Activated naive CD8-positive, alpha-beta T cell treated with anti-CD3 and anti-CD28 coated beads, Interleukin-2, amount 10 ng/mL, durations not matched to agents 7 days and 5 days (primary cell): ENCODE measurements at places on chromosomes 1 and 21. TPM values are rescaled to one million over a fixed set of nuclear protein-coding genes. Genes with fewer than 3 reads are reported as not detected.

Gene FCRL2
- not detected for total RNA-seq

Gene LORICRIN
- total RNA-seq = not detected

DNA sequence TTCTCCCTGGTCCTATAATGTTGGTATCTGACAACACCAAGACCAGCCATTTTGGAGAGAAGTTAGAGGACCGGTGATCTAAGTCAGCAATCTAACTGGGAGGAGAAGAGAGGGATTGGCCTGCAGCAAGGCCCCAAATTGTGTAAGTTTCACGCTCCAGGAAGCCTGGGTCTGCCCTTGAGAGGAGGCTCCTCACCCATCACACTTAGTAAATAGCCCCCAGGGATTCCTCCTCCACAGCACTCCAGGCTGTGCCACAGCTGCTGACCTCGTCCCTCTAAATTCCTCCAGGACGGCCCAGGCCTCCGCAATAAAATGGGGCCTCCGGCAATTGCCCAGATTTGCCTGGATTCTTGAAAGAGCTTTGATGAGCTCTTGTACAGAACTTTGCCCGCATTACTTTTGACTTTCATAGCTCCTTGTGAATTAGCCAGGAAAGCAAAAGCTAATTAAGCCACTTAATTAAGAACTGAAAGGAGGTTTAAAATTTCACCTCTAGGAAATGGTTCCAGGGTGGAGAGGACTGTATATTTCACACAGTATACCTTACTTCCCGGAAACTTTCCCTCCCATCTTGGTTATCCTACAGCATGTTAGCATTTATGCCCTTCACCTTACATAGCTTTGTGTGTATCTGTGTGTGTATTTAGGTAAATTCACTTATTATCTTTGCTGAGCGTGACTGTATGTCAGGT is 90.5 kb downstream of the LAMC2 start:
- no peak overlapping the region for H3K27ac ChIP-seq
- no peak overlapping the region for H3K4me3 ChIP-seq
- no peaks in the 10 kb centered on the region for H3K36me3 ChIP-seq
- peaks cover 3% of the 10 kb centered on the region for H3K4me1 ChIP-seq
- no peak for DNase-seq

DNA sequence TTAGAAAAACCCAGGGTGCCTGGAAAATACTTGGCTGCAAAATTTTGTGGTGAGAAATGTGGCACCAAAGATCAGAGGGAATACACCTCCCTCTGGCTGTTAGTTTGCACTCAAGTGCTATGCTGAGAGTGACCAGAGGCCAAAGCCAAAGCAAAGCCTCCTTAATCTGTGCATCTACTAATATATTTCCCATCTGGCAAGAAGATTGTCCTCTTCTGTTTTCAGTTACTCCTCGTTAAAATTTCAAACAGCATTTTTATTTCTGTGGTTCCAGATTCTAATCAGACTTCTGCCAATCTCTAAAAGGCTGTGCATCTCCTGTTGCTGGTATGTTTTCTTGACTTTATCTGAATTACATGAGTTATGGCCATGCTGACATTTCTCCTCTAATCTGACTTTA is 327.4 kb downstream of the TBX15 start:
- no peaks in the 10 kb centered on the region for H3K27me3 ChIP-seq
- DNase-seq = no peak
- H3K4me1 ChIP-seq = no peaks in the 10 kb centered on the region
- H3K4me3 ChIP-seq = no peak overlapping the region
- no peak overlapping the region for H3K27ac ChIP-seq
- no peaks in the 10 kb centered on the region for H3K36me3 ChIP-seq

DNA sequence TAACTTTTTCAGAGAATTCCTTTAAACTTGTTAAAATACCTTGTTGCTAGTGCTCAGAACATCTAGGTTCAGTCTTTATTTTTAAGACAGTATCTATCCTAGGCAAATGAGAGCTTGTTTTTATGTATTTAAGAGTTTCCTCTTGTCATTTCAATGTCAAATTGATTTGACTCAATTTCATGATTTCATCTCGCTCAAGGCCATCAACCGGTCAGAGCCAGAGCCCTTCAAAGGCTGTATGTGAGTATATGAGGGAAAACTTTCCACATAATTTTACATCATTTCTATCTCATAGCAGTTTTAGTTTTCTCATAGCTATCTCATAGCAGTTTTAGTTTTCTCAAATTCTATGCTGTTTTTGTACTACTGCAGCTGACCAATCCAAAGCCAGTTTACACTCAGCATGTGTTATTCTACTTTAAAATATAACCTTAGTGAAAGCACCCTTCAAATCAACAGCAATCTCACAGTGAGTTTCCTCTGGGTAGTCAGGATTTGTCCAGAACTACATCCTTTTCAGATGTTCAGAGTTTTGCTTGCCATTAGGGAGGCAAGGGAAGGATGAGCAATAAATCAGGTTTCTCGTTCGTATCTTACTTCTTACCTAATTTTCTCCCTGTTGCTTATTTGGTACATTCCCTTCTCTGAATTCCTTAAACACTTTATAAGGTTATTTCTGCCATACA is 12.7 kb downstream of the HNRNPU start:
- peaks cover 49% of the 10 kb centered on the region for H3K4me1 ChIP-seq
- DNase-seq = no peak
- H3K4me3 ChIP-seq = no peak overlapping the region
- peak overlapping the region; percentile 71 for H3K27ac ChIP-seq
- peaks cover 58% of the 10 kb centered on the region for H3K36me3 ChIP-seq
- no peaks in the 10 kb centered on the region for H3K27me3 ChIP-seq

GRCh38 chr1:235908742-235909520 is 42.2 kb upstream of the LYST start:
- DNase-seq = no peak
- peak overlapping the region; percentile 9 for H3K27ac ChIP-seq
- H3K4me3 ChIP-seq = no peak overlapping the region
- no peaks in the 10 kb centered on the region for H3K36me3 ChIP-seq
- H3K4me1 ChIP-seq = peaks cover 12% of the 10 kb centered on the region

DNA sequence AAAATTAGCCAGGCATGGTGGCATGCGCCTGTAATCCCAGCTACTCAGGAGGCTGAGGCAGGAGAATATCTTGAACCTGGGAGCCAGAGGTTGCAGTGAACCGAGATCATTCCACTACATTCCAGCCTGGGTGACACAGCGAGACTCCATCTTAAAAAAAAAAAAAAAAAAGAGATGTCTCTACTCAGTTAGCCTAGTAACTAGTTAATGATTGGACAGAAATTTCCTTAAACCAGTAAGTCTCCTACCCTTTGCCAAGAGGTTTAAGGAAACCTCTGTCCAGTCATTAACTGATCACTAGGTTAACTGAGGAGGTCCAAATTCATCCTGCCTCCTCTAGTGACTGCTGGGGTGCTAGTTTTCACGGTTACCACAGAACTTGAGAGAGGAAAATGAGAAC is 143.9 kb upstream of the UBE2U start:
- peaks cover 2% of the 10 kb centered on the region for H3K4me1 ChIP-seq
- H3K27me3 ChIP-seq = peaks cover 6% of the 10 kb centered on the region
- H3K4me3 ChIP-seq = no peak overlapping the region
- DNase-seq = no peak
- no peak overlapping the region for H3K27ac ChIP-seq

DNA sequence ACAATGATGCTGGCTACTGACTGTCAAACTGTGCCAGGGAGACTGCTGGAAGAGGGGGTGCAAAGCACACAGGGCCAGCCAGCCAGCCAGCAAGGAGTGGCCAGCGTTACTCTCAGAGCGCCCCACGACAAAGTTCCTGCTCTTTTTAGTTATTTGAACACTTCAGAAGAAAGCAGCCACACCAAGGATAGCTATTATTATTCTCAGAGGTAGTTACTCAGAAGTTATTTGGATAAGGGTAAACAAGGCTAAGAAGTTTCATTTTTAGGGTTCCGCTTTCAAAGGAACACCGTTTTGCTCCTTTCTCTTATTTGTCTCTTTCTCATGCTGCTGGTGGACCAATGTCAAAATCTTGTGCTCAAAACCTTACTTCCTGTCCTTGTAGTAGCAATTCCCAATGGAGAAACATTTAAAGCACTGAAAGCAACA is 59.9 kb downstream of the VANGL2 start:
- no peaks in the 10 kb centered on the region for H3K27me3 ChIP-seq
- peak overlapping the region; percentile 66 for H3K4me3 ChIP-seq
- peak overlapping the region; percentile 87 for H3K27ac ChIP-seq
- DNase-seq = no peak
- peaks cover 2% of the 10 kb centered on the region for H3K36me3 ChIP-seq
- peaks cover 38% of the 10 kb centered on the region for H3K4me1 ChIP-seq

DNA sequence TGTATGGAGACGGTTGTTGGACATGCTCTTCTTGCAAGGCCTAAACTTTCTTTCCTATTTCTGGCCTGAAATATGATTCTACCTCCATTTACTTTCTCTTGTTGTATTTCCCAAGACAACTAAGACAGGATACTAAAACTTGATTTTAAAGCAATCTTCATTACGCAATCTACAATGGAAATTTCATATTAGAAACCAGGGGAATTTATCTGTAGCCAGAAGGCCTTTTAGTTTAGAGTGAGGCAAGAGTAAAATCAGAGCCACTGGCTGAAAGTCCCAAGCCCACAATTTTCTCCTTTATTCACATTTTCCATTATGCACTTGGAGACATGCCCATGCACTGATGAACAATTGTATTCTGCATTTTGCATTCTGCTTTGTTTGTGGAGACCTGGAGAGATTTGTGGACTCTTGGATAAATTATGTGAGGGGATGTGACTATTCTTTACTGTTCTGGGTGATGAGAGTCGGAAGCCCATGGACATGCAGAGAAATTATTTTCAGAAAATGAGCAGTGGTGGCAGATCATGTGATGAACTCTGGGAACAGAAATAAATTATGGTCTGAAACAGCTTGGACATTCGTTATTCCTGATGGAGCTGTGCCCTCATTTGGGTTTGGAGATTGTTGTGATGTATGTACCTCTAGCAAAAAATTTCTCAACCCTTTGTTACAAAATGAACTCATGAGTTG is 336.8 kb downstream of the SEC16B start:
- no peak for DNase-seq
- H3K4me3 ChIP-seq = no peak overlapping the region
- no peak overlapping the region for H3K27ac ChIP-seq
- H3K36me3 ChIP-seq = no peaks in the 10 kb centered on the region
- H3K4me1 ChIP-seq = no peaks in the 10 kb centered on the region

GRCh38 chr1:43068911-43069310 is 103.2 kb downstream of the EBNA1BP2 start:
- H3K36me3 ChIP-seq = no peaks in the 10 kb centered on the region
- no peak for DNase-seq
- H3K27me3 ChIP-seq = peaks cover 2% of the 10 kb centered on the region

DNA sequence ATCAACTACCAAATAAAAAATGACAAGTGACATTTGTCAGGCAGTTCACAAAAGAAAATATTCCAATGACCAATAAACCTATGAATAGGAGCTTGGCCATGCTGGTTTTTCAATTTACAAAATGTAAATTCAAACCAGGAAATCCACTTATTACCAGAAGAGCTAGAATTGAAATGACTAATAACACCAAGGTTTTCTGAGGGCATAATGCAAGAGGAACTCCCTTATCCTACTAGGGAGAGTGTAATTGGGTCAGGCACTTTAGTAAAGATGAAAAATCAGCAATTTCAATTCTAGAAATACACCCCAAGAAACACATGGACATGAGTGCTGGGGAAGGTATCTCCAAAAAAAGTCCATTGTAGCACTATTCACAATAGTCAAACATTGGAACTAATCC is 16.7 kb upstream of the TIAM1 start:
- peaks cover 5% of the 10 kb centered on the region for H3K27me3 ChIP-seq
- H3K4me1 ChIP-seq = peaks cover 40% of the 10 kb centered on the region
- H3K27ac ChIP-seq = no peak overlapping the region

GRCh38 chr21:37484535-37485474 is 118.2 kb downstream of the DYRK1A start:
- DNase-seq = no peak
- peaks cover 22% of the 10 kb centered on the region for H3K36me3 ChIP-seq
- H3K27me3 ChIP-seq = no peaks in the 10 kb centered on the region
- H3K4me1 ChIP-seq = peaks cover 9% of the 10 kb centered on the region
- no peak overlapping the region for H3K27ac ChIP-seq

DNA sequence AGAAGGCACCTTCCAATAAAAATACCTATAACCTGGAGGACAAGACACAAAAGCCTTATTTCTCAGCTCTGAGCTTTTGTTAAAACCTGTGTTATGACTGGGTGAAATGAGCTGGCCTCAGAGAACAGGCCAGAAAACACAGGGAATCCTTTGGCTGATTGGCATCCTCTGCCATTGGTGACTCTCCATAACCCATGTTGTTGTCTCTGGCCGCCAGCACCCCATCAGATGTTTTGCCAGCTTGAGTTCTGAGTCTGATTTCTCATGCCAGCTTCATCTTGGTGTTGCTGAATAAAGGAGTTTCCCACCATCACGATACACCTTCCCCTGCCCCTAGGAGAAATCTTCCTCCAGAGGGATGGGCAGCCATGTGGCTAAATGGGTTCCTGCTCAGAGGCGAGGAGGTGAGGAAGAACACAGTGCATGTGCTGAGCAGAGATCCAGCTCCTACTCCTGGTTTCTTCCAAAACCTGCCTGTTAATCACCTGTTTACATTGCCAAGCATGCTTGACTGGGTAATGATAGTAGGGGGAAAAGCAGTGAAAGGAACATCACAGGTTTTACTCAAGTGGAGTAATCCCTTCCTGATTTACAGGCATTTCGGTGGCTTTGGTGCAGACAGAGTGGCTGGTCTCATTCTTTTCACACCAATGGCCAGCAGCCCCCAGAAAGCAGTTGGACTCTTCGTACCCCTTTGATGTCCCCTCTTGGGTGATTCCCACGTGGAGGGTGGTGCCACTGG is 109.8 kb downstream of the ROR1 start:
- no peaks in the 10 kb centered on the region for H3K36me3 ChIP-seq
- no peaks in the 10 kb centered on the region for H3K4me1 ChIP-seq
- no peak for DNase-seq
- no peak overlapping the region for H3K4me3 ChIP-seq
- no peaks in the 10 kb centered on the region for H3K27me3 ChIP-seq

DNA sequence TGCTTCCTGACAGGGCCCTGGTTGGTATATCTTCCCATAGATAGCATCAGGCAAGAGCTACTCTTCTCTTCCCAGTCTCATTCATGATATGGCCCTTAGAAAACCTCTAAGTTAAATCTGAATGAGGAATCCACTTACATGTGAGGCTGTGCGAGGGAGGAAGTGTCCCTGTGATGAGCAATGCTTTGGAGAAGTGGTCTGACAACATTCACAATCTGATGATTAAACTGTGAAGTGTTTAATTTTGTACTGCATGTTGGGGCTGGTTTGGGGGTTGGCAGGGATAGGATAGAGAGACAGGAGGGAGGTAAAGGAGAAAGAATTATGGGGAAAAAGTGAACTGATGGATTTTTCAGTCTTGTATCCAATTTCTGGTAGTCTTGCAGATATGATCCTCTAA is 421.2 kb upstream of the DAB1 start:
- H3K36me3 ChIP-seq = no peaks in the 10 kb centered on the region
- no peak overlapping the region for H3K27ac ChIP-seq
- H3K27me3 ChIP-seq = no peaks in the 10 kb centered on the region
- no peak for DNase-seq
- H3K4me1 ChIP-seq = no peaks in the 10 kb centered on the region

- H3K27me3 ChIP-seq = peaks cover 33% of the 10 kb centered on the region
- DNase-seq = no peak
- no peak overlapping the region for H3K4me3 ChIP-seq
- no peaks in the 10 kb centered on the region for H3K36me3 ChIP-seq
Measured at GRCh38 chr1:236051242-236051791, 13.6 kb downstream of the NID1 start.
